ENCODE measurements at places on chromosomes 12 and 14. TPM values are rescaled to one million over a fixed set of nuclear protein-coding genes. Genes with fewer than 3 reads are reported as not detected.

GRCh38 chr12:105455261-105455660 lies 124.8 kb downstream of the C12orf75 start:
- no peak for DNase-seq

TBX5 gene
- not detected for total RNA-seq

DNA sequence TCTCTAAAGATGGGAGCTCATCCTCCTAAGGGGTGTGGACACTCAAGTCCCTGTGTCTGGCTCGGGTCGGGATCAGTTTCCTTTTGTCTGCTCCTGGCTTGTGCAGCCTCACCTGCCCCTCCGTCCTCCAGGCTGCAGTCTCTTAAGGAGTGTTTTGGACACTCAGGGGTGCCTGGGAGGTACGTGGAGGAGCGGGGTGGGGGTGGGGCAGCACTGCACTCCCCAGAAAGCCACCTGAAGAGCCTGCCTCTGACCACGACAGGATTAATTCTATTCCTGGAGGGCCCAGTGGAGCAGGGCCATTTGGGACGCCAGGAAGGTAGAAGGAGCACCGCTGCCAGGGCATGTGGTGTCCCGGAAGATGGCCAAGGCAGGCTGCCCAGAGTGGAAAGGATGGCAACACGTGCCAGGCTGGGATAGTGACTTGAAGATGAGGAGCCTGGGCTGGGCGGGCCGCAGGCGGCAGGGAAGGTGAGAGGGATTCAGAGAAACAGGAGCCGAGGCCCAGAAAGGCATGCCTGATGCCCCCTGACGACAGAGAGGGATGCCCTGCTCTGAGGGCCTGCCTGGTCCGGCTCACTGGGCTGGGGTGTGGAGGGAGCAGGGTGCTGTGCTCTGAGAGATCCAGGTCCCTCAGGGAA lies 14.8 kb upstream of the LRTM2 start:
- no peak for DNase-seq

- DNase-seq: no peak
Observed at GRCh38 chr12:97200181-97200580, 262.4 kb upstream of the RMST start.

DNA sequence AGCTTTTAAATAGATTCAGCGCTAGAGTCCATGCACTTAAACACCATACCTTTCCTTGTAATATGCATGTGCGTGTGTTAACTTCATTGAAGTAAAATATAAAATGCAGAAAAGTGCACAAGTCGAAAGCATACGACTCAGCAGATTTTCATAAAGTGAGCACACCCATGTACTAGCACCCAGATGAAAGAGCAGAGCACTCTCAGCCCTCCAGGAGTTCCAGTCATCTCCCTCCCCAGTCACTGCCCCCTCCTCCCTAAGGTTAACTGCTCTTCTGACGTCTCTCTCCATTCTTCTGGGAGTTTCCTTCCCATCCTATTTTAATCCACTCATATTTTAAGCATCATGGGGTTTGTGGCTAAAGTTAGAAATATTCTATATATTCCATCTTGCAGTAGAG lies 20.2 kb downstream of the RDH12 start:
- no peak for DNase-seq

DHH gene
- 9.0 TPM for total RNA-seq

- no peak for DNase-seq
Observed at GRCh38 chr14:97138801-97139200, 341.6 kb downstream of the VRK1 start.

HOXC12 gene
- total RNA-seq: not detected

GRCh38 chr14:103871596-103872480 lies 24.5 kb upstream of the PPP1R13B start:
- DNase-seq: peak; percentile 69

RNASE1 gene
- 38.5 TPM for total RNA-seq

All from tongue (tissue), 3 donors.